ENCODE measurements at places on chromosomes 3 and 15. TPM values are rescaled to one million over a fixed set of nuclear protein-coding genes. Genes with fewer than 3 reads are reported as not detected.

DNA sequence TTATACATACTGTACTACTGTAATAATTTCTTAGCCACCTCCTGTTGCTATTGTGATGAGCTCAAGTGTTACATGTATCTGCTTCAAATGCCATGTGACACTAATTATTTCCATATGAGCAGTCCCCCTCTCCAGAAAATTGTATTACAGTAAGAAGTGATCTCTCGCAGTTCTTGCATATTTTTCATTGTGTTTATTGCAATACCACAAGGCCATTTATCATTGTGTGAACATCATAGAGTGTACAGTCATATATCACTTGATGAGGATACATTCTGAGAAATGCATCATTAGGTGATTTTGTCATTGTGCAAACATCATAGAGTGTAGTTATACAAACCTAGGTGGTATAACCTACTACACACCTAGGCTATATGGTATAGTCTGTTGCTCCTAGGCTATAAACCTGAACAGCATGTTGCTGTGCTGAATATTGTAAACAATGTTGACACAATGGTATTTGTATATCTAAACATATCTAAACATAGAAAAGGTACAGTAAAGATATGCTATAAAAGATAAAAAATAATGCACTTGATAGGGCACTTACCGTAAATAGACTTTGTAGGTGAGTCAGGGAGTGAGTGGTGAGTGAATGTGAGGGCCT lies 189.6 kb upstream of the MLF1 start:
- DNase-seq = no peak

GRCh38 chr15:91023720-91024119 lies 1.3 kb upstream of the VPS33B start:
- no peak for DNase-seq

The ALAS1 gene
- polyA plus RNA-seq = 16.5 TPM

GRCh38 chr3:171867981-171868380 lies 24.8 kb downstream of the TMEM212 start:
- no peak for DNase-seq

The GOLGA8M gene
- 0.63 TPM for polyA plus RNA-seq

GRCh38 chr3:123124971-123125370 lies 58.1 kb downstream of the PDIA5 start:
- DNase-seq = peak; percentile 27

DNA sequence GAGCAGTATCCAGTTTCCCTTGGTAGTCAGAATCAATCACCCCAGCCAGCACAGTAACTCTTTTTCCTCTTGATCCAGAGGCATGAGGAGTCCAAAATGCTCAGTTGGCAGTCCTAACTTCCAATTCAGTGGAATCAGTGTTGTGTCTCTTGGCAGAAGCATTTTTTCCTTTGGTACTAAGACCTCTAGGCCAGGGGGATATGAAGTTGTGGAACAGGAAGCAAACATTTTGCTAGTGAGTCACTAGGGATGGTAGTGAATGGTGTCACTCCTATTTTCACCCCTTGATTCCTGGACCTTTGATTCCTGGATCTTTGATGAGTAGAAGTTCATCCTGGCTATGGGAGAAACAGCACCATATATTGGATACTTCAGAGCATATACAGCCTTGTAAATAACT lies 70.5 kb upstream of the ALDH1A3 start:
- no peak for DNase-seq

The ALS2CL gene
- 3.8 TPM for polyA plus RNA-seq

- DNase-seq = no peak
Observed at GRCh38 chr3:29764041-29764440, 483.2 kb downstream of the RBMS3 start.

GRCh38 chr3:13850161-13850945 lies 29.5 kb downstream of the WNT7A start:
- peak; percentile 47 for DNase-seq

The IL5RA gene
- not detected for polyA plus RNA-seq

The DZIP1L gene
- polyA plus RNA-seq = 17.8 TPM

DNA sequence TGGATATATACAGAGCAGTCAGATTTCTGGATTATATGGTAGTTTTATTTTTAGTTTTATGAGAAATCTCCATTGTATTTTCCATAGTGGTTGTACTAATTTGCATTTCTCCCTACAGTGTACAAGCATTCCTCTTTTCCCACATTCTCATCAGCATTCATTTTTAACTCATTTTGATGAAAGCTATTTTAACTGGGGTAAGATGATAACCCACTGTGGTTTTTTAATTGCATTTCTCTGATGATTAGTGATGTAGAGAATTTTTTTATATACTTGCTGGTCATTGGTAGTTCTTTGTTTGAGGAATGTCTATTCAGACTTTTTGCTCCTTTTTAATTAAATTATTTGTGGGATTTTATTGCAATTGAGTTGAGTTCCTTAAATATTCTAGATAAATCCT lies 903.6 kb downstream of the DIPK2A start:
- DNase-seq = no peak

GRCh38 chr3:9241956-9242355 lies 7.5 kb downstream of the SRGAP3 start:
- DNase-seq = no peak

The SEMA5B gene
- polyA plus RNA-seq = 1.0 TPM

GRCh38 chr3:105877336-105877910 lies 8.6 kb upstream of the CBLB start:
- DNase-seq = no peak

GRCh38 chr3:170092907-170093306 lies 55.1 kb downstream of the GPR160 start:
- no peak for DNase-seq

DNA sequence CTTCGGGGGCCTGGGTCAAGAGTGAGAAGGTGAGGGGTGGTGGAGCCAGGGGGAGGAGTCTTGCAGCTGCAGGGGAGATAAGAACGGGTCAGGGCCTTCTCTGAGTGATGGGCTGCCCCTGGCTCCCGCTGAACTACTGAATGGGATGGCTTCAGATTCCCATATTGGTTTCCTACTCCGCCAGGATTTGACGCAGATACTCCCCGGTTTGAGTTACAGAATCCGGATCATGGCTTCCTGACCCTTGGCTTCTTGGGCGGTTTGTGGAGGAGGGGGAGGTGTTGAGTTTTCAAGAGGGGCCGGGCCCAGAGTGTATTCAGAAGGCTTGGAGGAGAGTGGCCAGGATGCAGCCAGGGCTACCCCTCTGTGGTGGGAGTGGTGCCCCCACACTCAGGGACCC lies 119.9 kb upstream of the ATP2B2 start:
- no peak for DNase-seq

The SEMA3G gene
- 0.26 TPM for polyA plus RNA-seq

GRCh38 chr3:76198086-76198485 lies 412.7 kb upstream of the ZNF717 start:
- no peak for DNase-seq

GRCh38 chr3:190690246-190690645 lies 172.2 kb downstream of the GMNC start:
- no peak for DNase-seq

- DNase-seq = no peak
Observed at GRCh38 chr3:71846185-71846584, 61.2 kb upstream of the PROK2 start.

DNA sequence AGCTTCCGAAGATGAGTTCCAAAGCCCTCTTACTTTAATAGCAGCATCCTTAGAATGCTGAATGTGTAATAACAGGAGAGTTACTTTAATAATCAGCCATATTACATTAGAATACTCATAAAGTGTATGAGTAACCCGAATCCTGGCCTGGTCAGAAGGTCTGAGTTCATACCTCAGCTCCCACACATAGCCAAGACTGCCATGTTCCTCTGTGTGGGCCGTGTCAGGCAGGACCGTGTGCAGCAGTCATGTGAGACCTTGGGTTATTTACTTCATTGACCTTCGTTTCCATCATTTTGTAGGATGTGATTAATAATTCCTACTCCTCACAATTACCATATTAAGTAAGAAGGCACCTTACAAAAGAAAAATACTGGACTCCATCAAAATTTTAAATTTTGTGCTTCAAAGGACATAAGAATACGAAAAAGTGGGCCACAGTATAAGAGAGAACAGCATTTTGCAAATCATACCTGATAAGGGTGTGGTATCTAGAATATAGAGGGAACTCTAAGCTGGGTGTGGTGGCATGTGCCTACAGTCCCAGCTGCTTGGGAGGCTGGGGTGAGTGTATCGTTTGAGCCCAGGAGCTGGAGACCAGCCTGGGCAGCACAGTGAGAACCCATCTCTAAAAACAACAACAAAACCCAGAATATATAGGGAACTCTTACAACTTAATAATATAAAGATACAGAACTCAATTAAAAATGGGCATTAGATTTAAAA lies 163.4 kb downstream of the ATG7 start:
- DNase-seq = no peak

The CADPS gene
- polyA plus RNA-seq = 0.13 TPM

The TMEM45A gene
- polyA plus RNA-seq = 33.5 TPM

GRCh38 chr3:119608405-119609000 lies 10.8 kb downstream of the PLA1A start:
- DNase-seq = no peak

GRCh38 chr3:55562700-55563099 lies 75.6 kb upstream of the WNT5A start:
- DNase-seq = no peak

GRCh38 chr3:100506355-100506754 lies 13.9 kb downstream of the TMEM45A start:
- no peak for DNase-seq

The FEZF2 gene
- not detected for polyA plus RNA-seq

DNA sequence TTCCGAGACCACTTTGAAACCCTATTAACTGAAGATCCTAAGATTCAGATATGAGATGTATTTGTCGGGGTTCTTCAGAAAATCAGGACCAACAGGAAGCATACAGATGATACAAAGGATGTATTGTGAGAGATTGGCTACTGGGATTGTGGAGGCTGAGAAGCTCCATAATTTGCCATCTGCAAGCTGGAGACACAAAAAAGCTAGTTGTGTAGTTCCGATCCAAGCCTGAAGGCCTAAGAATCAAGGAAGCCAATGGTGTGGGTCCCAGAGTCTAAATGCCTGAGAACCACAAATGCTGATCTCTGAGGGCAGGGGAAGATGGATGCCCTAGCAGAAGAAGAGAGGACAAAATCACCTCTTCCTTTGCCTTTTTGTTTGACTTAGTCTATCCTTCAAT lies 10.9 kb upstream of the PLSCR1 start:
- no peak for DNase-seq

DNA sequence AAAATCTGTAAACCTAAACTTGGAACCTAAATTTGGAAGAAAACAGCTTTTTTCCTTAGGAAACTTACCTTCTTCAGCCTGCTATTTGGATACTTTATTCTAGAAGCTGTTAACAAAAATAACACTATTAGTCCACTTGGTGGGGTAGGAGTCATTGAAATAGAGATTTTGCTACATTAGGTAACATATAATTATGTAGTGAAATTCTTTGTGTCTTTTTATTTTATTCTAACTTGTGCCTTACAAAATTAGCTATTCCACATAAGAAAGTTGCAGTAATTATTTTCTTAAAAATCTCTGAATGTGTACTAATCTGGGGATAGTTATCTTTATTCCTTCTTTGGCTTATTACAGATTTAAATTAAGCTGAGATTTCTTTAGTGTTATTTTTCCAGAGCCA lies 360.4 kb upstream of the ROBO2 start:
- DNase-seq = no peak

DNA sequence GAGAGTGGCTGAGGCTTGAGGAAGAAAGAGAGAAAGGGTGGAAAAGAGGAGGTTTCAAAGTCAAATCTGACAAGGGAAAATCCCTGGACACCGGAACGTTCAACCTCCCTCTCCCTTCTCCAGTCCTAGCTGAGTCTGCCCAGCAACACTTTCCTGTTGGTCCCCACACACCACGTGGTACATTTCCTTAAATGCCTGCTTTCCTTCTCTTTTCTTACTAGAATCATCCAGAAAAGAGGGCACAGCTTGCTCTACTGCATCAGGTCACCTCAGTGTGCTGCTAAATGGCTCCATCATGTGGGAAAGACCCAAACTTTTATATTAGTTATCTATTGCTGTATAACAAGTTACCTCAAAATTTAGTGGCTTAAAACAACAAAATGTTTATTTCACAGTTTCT lies 181.2 kb downstream of the NECTIN3 start:
- no peak for DNase-seq

GRCh38 chr3:100709842-100710260 lies 557 bp downstream of the TFG start:
- peak; percentile 58 for DNase-seq

DNA sequence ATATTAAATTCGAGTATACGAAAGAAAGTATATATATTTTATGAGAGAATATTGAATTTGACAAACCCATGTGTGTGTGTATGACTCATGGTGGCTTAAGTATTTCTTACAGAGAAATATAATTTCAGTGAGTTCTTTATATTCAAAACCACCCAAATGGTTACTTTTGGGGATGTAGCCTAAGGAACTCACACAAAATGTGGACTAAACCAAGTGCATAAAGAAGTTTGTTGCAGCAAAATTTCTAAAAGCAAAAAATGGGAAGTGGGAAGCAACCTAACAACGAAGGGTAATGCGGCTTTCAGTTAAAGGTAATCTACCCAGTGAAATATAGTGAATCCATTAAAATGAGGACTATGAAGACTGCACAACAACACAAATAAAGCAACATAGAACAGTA lies 277.1 kb downstream of the EDEM1 start:
- DNase-seq = no peak

The ONECUT1 gene
- polyA plus RNA-seq = not detected

The PLA2G4E gene
- polyA plus RNA-seq = not detected

- no peak for DNase-seq
Observed at GRCh38 chr15:89364341-89364740, 29.7 kb upstream of the POLG start.

DNA sequence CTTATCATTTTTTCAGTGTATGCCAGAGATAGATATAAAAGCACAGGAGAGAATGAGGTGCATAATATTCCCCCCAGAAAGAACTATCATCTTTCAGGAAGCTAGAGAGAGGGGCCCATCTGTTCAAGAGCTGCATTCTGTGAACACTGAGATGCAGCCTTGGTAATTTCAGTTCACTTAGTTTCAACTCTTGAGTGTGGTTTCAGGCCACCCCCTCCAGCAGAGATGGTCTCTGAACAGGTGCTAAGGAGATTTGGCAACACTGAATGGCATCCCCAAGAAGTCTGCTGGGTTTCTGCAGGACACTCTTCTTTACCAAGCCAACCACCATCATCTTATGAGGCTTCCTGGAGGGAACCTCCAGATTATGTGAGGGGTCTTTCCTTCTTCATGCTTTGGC lies 30.4 kb upstream of the LIMD1 start:
- DNase-seq = no peak

DNA sequence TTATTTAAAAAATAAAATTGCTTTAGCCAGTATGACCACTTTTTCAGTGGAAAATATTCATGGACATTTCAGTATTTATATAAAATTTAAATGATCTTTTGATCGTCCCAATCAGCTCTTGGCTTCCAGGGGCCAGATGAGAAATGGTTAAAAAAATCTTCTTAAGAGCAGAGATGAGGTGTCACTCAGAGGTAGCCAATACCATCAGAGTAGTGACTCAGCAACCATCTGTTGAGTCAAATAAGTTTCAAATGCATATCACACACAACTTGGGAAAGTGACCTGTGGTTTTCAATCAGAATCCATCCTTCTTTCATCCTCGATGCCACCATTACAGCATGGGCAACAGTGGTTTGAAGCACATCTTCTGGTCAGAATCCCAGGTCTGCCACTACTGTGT lies 958.8 kb upstream of the NR2F2 start:
- no peak for DNase-seq

GRCh38 chr15:39499681-39500080 lies 81.2 kb upstream of the THBS1 start:
- DNase-seq = no peak

Measured in aorta (tissue), 5 donors.